ENCODE measurements at places on chromosomes 6 and 20.

- H3K4me1 ChIP-seq: no peaks in the 10 kb centered on the region
- no peak overlapping the region for H3K27ac ChIP-seq
- no peak overlapping the region for H3K4me3 ChIP-seq
Observed at GRCh38 chr6:40187535-40188144, 253.4 kb upstream of the MOCS1 start.

- no peak for DNase-seq
- no peaks in the 10 kb centered on the region for H3K36me3 ChIP-seq
- H3K4me1 ChIP-seq: no peaks in the 10 kb centered on the region
- no peaks in the 10 kb centered on the region for H3K27me3 ChIP-seq
- no peak overlapping the region for H3K27ac ChIP-seq
Observed at GRCh38 chr6:138537106-138537505, 37.8 kb upstream of the NHSL1 start.

- peaks cover 96% of the 10 kb centered on the region for H3K4me1 ChIP-seq
- H3K4me3 ChIP-seq: peak overlapping the region; percentile 31
- peak overlapping the region; percentile 83 for H3K27ac ChIP-seq
Observed at GRCh38 chr6:142845624-142846458, 99.1 kb downstream of the HIVEP2 start.

DNA sequence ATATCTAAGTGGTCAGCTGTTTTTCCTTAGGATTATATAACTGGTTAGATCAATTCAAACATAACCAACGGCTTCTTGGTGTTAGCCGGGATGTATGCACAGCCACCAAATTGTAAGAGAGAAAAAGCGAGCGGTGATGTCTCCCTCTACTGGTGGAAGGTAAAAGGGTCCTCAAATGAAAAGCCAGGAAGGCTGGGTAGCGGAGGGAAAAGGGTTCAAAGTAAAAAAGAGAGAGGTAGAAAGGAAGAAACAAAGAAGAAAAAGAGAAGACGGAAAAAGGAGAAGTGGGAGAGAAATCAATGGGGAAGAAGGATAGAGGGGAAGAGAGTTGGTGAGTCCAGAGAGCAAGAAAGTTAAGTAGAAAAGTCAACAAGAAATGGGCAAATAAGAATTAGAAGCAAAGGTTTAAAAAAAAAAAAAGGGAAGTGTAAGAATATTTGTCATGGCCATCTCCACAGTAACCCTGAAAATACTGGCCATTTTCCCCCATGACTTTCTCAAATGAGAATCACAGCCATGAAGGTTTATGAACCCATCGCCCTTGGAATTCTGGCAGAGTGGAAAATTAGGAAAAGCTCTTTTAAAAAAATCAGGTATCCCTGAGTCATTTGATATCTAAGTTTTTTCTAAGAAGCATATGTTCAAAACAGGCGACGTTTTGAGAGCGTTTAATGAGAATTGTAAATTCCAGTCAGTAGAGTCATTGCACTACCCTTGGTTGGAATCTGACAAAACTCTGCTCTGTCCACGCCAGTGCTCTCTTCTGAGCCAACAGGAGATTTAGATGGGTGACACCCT lies 155.6 kb upstream of the SNX9 start:
- H3K27me3 ChIP-seq: no peaks in the 10 kb centered on the region
- H3K4me3 ChIP-seq: no peak overlapping the region
- no peak overlapping the region for H3K27ac ChIP-seq
- H3K36me3 ChIP-seq: no peaks in the 10 kb centered on the region
- H3K4me1 ChIP-seq: no peaks in the 10 kb centered on the region
- peak; percentile 45 for DNase-seq

DNA sequence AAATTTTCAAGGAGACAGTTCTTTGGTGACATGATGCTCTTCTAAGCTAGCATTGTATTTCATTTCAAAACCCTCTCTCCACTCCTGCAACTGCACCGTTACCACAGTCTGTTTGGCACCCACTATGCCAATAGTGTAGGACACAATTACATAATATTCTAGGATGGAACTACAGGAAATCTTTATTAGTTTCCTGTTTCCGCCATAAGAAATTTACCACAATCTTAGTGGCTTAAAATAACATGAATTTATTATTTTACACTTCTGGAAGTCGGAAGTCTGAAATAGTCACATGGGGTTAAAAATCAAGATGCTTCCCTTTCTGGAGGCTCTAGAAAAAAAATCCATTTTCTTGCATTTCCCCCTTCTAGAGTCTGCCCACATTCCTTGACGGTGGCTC lies 733.1 kb downstream of the HDGFL1 start:
- no peak for DNase-seq
- H3K4me1 ChIP-seq: no peaks in the 10 kb centered on the region
- no peaks in the 10 kb centered on the region for H3K36me3 ChIP-seq
- no peak overlapping the region for H3K27ac ChIP-seq
- H3K27me3 ChIP-seq: no peaks in the 10 kb centered on the region

GRCh38 chr20:63031251-63032014 lies 24.7 kb upstream of the BHLHE23 start:
- H3K36me3 ChIP-seq: no peaks in the 10 kb centered on the region
- H3K27ac ChIP-seq: no peak overlapping the region
- no peaks in the 10 kb centered on the region for H3K27me3 ChIP-seq
- no peak for DNase-seq
- H3K4me3 ChIP-seq: no peak overlapping the region

DNA sequence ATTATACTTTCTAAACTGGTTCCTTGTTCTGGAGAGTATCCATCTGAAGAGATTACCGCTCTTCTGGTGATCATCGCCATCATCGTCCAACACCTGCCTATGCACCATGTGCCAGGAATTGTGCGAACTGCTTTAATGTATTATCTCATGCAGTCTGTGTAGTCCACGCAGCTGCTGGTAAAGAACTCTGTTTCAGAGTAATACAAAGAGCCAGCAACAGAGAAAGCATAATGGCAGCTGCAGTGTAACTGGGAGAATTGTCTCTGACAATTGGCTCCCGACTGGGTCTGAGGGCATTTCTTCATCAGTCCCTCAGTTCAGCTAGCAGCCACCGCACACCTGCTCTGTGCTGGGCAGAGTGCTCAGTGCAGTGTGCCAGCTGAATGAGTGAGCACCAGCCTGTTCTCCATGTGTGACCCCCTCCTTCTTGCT lies 383.4 kb downstream of the GRIK2 start:
- H3K4me3 ChIP-seq: no peak overlapping the region
- H3K36me3 ChIP-seq: no peaks in the 10 kb centered on the region
- no peaks in the 10 kb centered on the region for H3K4me1 ChIP-seq
- no peak overlapping the region for H3K27ac ChIP-seq
- DNase-seq: no peak
- no peaks in the 10 kb centered on the region for H3K27me3 ChIP-seq
